CD4-positive, CD25-positive, alpha-beta regulatory T cell (primary cell): ENCODE measurements at places on chromosomes 12 and 14. TPM values are rescaled to one million over a fixed set of nuclear protein-coding genes. Genes with fewer than 3 reads are reported as not detected.

BDKRB2 gene
- not detected for polyA plus RNA-seq

ARL6IP4 gene
- polyA plus RNA-seq, result 208 TPM

KRT71 gene
- polyA plus RNA-seq, result not detected

RAD52 gene
- polyA plus RNA-seq, result 2.8 TPM

ZNF891 gene
- polyA plus RNA-seq, result 0.32 TPM

RNASE2 gene
- polyA plus RNA-seq, result not detected

C1S gene
- not detected for polyA plus RNA-seq

SNRPF gene
- polyA plus RNA-seq, result 46.5 TPM

KRT77 gene
- polyA plus RNA-seq, result not detected

TMEM63C gene
- polyA plus RNA-seq, result not detected

VIPAS39 gene
- polyA plus RNA-seq, result 12.4 TPM

PLEKHG7 gene
- polyA plus RNA-seq, result 0.46 TPM

IL22 gene
- polyA plus RNA-seq, result not detected

CHST11 gene
- 114 TPM for polyA plus RNA-seq

KRT74 gene
- polyA plus RNA-seq, result not detected

CYP46A1 gene
- not detected for polyA plus RNA-seq

TEX22 gene
- 0.25 TPM for polyA plus RNA-seq

PRH2 gene
- not detected for polyA plus RNA-seq

CIDEB gene
- polyA plus RNA-seq, result 13.6 TPM

CBLN3 gene
- 0.10 TPM for polyA plus RNA-seq

MYF6 gene
- polyA plus RNA-seq, result not detected

CLEC1A gene
- polyA plus RNA-seq, result not detected

PAPLN gene
- 0.29 TPM for polyA plus RNA-seq
